ENCODE measurements at places on chromosomes 5 and 9.

- DNase-seq = no peak
These were observed 23.4 kb upstream of the GABBR2 start for GRCh38 chr9:98732091-98732490.

DNA sequence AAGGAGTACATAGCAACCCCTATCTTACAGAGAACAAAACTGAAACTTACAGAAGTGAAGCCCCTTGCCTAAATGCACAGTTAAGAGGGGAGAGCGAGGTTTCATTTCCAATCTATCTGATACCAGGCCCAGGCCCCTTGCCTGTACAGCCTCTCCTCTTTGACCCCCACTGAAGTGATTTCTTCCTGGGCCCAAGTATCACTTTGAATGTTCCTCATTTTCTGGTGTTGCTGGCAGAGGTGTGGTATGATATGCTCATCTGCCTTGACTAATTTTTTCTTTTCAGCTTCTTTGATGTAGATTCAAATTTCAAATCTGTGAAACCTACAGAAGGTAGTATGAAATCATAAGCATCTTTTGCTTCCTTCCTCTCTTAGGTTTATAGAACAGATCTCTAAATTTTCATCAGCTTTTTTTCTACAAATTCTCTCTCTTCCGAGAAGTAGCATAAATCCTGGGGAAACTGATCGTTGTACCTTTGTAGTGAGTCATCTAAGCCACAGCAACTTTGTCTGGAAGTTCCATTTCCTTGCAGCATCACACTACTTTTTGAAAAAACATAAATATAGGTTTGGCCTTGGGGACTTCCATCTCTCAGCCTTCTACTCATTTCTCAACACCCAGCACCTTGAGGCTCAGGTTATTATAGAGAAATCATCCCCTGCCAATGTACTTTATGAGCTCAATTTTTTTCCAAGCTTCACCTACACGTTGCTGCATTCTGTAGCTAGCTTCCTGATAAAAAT, 402.4 kb upstream of the PTGER4 start:
- no peak for DNase-seq

DNA sequence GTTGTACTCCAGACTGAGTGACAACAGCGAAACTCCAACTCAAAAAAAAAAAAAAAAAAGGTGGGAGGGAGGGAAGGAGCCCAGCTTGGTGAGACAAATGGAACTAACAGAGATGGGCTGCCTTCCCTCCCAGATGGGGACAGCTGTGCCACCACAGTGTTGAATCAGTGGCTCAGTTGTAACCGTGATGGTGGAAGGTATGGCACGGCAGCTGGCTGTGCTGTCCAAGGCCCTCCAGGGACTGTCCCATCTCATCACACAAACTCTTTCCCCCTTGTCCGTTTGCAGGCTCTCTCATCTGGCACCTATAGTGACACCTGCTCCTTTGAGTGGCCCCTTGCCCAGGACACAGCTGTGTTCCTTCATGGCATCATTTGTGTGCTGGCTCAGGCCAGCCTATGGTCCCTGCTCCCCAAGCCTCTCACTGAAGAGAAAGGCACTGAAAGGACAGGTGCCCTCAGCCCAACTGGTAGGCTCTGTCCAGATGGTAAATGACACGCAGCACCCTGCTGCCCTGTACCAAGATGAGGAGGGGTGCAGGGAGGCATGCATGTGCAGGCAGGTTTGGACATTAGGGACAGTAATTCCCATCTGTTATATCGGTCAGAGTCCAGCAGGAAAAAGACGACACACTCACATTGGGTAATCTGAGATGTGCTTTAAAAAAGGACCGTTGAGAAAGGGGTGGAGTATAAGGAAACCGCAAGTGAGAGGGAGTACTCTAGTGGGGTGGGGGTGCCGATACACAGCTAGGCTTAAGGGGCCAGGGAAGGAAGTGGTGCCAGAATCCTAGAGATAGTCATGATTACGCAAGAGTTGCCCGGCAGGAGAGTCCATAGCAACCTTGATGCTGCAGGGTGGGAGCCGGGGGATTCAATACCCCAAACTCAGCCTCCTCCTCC, 4.3 kb downstream of the SMIM33 start:
- peak; percentile 84 for DNase-seq

- DNase-seq = peak; percentile 86
These were observed 724 bp upstream of the LYSMD3 start for GRCh38 chr5:90529939-90530677.

DNA sequence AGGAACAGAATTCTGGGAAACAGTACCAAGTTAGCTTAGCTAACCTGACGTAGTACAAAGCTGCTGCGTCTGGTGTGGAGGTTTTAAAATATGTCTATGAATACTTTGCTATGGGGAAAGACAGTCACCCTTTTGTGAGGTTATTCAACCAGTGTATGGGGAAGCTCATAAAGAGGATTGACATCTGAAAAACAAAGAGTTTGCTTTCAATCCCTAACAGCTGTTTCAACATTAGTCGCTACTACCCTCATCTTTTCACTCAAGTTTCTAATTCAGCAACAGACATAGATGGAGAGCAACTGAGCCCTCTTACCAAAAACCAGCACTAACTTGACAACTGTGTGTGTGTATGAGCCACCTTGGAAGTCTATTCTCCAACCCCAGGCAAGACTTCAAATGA, 7.8 kb upstream of the MSANTD3 start:
- no peak for DNase-seq

- no peak for DNase-seq
These were observed 30.4 kb downstream of the TBC1D2 start for GRCh38 chr9:98225015-98225442.

- DNase-seq = no peak
These were observed 4.8 kb downstream of the MSX2 start for GRCh38 chr5:174729075-174729680.

DNA sequence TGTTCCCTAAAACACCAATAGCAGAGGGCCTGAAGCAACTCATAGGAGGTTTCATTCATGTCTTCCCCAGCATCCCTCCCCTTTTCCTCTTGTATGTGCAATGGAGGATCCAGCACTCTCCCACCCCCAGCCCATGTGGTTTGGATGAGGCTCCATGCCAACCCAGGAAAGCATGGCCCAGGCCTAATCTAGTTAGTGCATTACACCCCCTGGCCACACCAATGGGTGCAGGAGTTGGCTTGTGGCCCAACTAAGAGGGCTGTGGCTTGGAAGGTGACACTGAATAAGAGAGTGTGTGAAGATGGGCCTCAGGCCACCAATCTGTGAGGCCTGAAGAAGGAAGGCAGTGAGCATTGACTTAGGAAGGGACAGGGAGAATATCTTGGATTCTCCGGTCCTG, 70.8 kb upstream of the SMIM23 start:
- DNase-seq = no peak

GRCh38 chr9:82149501-82149946, 161.0 kb downstream of the SPATA31D1 start:
- no peak for DNase-seq

- peak; percentile 2 for DNase-seq
These were observed 6.8 kb downstream of the RPL12 start for GRCh38 chr9:127444283-127444920.

GRCh38 chr9:133888048-133888808, 103.9 kb downstream of the VAV2 start:
- DNase-seq = no peak

- peak; percentile 99 for DNase-seq
These were observed 534.5 kb downstream of the BNC2 start for GRCh38 chr9:16335788-16336580.

DNA sequence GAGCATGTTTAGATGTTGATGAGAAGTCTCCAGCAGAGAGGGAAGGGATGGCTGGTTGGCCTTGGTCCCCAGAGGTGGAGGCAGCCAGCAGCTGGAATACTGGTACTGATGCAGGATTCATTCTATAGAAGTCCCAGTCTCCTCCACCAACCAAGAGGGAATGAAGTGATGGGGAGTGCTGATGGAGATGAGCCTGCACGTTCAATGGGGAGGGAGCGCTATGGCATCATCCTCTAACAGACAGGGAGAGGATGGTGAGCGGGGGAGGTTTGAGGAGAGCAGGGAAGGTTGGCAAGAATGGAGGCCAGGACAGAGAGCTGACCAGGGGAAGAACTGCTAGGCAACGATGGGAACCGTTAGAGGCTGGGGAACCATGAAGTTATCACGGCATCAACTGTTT, 159.8 kb upstream of the MVB12B start:
- no peak for DNase-seq

GRCh38 chr5:168826246-168826725, 247.1 kb upstream of the PANK3 start:
- DNase-seq = no peak

- no peak for DNase-seq
These were observed 111.6 kb downstream of the WNK2 start for GRCh38 chr9:93295456-93296076.

DNA sequence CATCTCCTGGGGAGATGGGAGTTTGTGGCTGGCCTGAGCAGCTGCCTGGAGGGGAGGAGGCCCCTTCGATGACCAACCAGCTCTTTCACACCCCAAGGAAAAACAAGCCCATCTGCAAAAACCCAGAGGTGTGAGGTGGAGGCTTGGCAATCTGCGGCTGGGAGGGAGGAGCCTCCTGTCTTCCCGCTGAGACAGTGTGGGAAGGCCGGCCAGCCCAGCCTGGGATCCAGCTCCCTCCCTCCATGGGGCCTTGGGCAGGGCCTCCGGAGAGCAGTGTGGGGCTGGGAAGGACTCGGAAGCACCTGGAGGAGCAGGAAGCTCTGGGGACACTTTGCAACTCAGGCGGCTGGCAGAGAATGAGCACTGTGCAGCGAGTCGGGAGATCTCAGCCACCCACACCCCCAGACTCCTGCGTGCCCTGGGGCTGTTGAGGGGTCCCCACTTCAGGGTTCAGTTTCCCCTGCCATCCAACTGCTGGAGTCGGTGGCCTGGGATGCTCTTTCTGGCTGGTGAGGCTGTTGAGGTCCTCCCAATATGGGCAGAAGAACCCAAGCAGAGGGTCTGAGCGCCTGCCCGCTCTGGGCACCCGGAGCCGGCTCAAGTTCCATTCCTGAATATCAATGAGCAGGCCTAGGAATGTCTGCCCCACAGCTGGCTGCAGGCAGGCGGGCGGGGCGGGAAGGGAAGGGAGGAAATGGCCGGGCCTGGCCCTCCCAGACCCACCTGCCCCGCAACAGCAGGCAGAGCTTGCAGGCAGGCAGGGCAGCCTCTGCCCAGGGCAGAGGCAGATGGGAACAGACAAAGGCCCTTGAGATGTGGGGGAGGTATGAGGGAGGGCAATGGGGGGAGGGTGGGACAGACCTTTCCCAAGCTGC, 101.1 kb downstream of the FGF18 start:
- DNase-seq = peak; percentile 67

DNA sequence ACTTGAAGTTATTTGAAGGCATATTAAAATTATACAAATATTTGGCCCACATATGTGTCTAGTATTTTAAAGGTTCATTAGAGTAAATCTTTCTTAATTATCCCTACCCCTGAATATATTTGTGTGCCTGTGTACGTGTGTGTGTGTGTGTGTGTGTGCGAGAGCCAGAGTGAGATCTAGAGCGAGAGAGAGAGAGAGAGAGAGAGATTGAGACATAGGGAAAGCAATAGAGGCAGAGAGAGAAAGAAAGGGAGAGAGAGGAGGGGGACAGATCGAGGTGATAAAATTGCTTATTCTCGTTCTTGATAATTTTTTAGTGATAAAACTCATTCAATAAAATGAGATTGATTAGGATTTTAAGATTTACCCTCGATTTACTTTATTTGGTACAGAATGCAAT, 47.4 kb downstream of the ADAMTS19 start:
- no peak for DNase-seq

DNA sequence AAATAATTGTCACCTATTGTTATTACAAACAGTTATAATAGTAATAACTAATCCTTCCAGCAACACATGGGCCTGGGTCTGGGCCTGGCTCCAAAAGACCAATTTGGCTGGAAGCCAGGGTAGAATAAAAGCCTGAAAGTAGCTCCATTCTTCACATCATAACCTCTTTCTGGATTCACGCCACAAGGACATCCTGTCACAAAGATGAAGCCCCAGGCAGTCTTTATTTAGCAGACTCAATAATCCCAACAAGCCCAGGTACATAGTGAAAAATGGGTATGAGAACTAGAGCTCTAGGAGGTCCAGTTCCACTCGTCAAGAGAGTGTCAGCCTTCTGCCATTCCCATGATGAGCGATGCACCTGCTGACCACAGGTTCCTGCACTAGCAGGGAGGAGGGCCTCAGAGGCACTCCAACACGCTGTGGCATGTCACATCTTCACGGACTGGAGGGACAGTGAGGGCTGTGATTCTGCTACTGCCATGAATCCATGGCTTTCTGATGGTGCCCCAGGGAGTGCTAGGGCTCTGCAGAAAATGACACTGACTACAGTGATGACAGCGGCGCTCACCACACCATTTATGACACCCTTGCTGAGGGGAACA, 124.9 kb downstream of the SPOCK1 start:
- no peak for DNase-seq

GRCh38 chr5:59143926-59144333, 561.1 kb downstream of the RAB3C start:
- no peak for DNase-seq

GRCh38 chr9:133597316-133597957, 11.8 kb downstream of the FAM163B start:
- DNase-seq = no peak

DNA sequence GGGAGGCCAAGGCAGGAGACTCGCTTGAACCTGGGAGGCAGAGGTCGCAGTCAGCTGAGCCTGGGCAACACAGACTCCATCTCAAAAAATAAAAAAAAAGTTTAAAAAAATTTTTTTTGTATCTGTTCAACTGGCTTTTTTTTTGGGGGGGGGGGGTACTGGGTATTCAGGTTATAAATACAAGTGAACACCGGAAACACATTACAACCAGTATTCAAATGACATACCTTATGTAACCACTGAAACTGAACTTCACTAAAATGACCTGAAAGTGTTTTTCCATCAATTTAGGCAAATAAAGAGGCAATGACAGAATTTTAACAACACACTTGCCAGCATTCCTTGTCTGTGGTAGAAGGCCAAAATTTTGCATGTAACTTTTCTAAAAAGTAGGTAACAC, 33.5 kb downstream of the STRBP start:
- DNase-seq = no peak

DNA sequence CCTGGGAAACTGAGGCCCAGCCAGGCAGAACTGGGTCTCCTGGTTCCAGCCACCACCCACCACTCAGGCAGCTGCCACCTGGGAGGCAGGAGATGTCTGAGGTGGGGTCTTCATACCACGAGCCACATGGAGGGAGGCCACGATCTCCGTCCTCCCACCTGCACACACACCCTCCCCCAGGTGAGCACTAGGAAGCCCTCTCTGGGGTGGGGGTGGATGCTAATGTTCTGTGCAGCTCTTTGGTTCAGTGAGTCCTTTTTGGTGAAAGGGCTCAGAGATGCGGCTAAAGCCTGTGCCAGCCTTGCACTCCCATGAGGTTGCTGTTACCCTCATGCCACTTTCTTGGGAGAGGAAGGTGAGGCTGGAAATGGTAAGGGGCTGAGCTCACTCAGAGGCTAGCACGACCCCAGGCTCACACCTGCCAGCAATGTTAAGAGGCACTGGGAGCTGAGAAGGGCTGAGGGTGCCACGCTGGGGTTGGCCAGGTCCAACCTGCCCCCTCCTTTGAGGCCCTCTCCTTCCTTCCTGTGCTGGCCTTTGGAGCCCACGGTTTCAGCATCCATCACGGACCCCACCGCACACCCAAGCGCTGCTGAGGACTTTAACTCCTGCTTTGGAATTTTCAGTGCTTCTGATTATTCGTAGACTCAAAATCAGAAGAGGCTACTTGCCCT, 26.6 kb upstream of the OBP2B start:
- DNase-seq = no peak

GRCh38 chr5:115941051-115941675, 21.1 kb upstream of the LVRN start:
- DNase-seq = peak; percentile 98

GRCh38 chr5:35129921-35130485, 82.3 kb upstream of the AGXT2 start:
- DNase-seq = peak; percentile 53

GRCh38 chr5:95841914-95842812, 19.6 kb upstream of the GLRX start:
- peak; percentile 84 for DNase-seq
